Spinal cord (tissue), 10 donors: ENCODE measurements at places on chromosomes 3 and 15.
A peak's percentile ranks its signal among the peaks of the same experiment; 100 is the strongest.

DNA sequence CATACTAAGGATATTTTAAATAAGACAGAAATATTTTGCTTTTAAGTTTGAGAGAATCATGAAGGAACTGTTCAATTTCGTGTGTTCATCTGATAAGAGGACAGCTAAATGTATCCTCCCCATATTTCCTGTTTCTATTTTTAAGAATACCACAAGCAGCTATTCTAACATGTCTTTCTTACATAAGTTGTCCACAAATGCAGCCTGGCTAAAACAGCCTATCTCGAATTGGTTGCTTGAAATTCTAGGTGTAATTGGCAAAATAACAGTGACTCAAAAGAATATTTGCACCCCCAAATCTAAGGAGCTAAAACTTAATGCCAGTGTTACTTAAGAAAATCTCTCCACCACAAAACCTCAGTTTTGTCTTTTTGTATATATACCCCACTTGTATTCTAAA lies 35.0 kb downstream of the BTLA start:
- no peak for DNase-seq

- DNase-seq: no peak
These were observed 20.8 kb upstream of the CNTN6 start for GRCh38 chr3:1072041-1072440.

DNA sequence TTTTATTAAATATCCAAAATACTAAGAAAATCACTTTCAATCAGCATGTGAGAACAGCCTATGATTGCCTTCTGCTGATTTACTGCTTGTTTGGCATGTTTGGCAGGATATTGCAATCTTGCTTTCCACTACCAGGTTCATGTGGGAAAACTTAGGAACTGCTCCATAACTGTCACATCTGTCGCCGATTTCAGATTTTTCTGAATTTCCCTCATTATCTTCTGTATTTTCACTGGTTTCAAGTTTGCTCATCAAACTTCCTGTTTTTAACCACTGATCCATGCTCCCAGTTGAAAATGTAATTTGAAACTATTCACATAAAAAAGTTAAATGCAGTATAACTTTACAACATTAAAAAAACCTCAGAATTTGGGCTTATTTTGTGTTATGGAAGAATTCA lies 93.0 kb downstream of the NFKBIZ start:
- no peak for DNase-seq

DNA sequence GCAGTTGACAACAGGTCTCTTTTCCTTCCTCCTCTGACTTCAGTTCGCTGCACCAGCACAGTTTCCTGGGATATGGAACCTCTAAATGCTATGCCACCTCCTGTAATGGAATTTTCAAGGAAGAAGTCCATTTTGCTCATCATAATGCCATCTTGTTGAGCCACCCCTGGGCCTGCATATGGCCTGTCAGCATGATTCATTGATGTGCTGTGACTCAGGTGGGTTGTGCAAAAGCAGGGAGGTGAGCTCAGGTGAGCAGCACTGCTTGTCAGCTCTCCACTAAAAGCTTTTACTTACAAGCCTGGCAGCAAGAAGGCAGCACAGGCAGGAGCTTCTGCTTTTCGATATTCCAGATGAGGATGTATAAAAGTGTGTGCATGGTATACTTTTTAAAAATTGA lies 247.1 kb upstream of the LMCD1 start:
- DNase-seq: no peak

DNA sequence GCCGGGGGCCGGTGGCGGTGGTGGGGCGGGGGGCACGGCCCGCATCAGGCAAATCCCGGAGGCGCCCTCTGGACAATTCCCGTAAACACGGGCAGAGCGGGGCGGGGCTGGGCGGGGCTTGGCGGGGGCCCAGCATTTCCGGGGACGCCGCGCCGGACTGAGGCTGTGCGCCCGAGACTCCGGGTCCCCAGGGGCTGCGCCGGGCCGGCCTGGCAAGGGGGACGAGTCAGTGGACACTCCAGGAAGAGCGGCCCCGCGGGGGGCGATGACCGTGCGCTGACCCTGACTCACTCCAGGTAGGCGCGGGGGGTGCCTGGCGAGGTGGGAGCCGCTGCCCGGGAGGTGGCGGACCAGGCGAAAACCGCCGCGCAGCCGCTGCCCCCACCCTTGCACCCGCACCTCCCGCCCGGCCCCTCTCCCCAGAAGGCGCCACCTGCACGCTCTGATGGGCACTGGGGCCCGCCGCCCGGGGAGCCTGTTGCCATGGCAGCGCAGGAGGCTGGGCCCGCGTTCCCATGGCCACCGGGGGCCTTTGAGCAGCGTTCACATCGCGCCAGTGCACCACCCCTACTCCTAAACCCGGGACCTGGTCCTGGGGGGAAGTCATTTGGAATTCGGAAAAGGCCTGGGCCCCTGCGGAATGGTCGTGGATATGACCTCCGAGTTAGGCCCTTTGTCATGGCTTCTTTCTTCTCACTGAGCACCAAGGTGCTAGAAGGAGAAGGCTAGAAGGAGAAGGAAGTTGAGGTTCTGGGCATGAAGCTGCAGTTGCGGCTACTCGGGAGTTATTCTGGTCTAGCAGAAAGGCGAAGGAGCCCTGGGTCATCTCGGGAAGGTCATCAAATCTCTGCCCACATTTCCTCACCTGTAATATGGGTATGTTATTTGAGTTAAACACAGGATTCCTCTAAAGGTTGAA lies 16.1 kb upstream of the SEMA4B start:
- peak; percentile 89 for DNase-seq

DNA sequence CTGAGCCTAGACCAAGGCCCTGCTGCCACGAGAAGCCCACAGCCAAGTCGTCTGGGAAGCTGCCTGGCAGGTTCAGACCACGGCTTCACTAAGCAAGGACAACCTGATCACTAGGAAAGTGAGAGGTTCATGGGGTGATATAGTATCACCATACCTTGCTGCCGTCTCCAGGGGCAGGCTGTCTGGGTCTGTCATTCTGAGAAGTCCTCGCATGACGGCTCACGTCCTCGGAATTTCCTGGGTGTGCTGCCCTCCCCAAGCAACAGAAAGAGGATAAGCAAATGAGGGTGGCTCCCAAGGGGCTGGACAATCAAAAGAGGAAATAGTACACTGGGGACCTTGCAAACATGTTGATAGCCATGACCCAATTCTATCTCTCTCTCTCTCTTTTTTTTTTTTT lies 207.4 kb upstream of the IGF1R start:
- DNase-seq: no peak

GRCh38 chr15:100196326-100197058 lies 145.3 kb downstream of the ADAMTS17 start:
- no peak for DNase-seq

GRCh38 chr3:171375666-171376595 lies 84.3 kb downstream of the TNIK start:
- no peak for DNase-seq

DNA sequence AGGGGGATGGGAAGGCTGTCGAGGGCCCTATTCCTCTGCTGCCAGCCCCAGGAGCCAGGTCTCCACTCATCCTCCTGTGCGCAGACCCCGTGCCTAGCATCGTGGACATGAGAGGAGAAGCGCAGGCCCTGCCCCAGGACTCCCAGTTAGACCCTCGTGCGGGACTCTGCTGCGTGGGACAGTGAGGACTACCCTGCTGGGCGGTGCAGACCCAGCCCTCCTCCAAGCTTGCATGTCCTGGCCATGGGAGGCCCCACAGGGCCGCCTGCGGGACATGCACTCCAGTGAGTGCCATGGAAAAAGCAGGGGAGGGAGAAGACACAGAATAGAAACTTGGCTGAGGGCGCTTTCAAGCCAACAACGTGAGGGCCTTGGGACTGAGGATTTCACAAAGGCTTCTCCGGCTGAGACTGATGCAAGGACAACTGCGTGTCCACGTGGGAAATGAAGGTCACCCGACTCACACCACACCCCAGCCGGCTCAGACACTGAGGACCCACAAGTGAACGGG lies 62.6 kb upstream of the IQSEC1 start:
- DNase-seq: no peak

DNA sequence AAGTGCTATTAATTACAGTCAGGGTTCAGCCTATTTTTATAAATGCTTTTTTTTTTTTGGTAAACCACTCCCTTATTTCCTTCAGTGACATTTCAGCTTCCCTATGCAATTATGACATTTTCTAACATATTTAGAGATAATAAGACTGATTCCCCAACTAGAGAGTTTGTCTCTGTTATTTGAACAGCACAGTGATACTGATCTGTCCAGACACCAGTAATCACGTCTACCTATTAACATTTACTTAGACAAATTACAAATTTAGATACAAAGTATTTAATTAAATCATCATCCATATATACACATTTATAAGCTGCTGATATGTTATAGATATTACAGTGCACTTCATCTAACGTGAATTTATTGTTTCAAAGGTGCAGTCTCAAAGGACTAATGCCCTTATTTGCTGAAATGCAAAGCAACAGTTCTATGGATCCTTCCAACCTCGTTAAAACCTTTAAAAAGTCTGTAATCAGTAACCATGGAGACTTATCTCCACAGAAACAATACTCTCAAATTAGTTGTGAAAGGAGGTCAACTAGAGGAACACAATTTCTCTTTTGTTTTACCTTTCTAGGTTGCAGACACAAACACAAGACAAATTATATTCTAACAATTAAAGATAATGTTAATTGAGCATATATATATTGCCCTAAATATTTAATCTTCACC lies 1531.1 kb downstream of the SI start:
- no peak for DNase-seq

DNA sequence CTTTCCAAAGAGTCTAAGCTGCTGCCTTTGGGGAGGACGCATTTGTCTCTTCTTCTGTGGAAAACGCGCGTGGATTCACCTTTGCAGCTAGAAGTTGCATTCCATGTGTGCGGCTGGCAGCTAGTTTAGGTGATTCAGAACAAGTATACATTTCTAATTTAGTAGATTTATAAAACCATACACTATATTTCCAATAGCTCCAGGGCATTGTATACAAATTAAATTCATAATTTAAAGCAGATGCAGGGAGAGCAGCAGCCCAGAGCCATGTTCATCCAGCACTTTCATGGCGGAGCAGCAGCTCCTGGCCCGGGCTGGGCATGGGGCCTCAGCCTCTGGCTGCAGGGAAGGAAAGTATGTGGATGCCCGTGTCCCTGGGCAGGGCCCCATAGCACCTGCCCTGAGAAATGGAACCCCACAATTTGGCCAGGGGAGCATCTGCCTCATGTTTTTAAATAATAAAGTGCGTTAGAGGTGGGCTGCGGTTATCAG lies 42.8 kb upstream of the SEC22A start:
- DNase-seq: no peak

DNA sequence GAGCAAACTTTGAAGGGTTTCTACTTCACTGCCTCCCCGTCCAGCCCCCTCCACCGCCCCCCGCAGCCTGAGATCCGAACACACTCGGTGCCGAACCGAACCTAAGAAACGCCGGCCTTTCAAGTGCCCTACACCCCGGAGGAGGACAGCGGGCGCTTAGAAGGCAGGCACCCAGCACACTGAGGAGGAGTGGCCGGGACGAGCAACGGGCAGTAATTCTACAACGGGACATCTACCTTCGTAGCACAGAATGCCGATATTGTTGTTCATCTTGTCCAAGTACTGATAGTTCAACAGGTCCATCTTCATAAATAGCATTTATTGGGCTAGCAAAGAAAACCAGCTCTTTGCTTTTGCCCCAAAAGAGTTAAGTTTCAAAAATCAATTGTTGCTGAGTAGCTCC lies 513 bp downstream of the VGLL4 start:
- no peak for DNase-seq

DNA sequence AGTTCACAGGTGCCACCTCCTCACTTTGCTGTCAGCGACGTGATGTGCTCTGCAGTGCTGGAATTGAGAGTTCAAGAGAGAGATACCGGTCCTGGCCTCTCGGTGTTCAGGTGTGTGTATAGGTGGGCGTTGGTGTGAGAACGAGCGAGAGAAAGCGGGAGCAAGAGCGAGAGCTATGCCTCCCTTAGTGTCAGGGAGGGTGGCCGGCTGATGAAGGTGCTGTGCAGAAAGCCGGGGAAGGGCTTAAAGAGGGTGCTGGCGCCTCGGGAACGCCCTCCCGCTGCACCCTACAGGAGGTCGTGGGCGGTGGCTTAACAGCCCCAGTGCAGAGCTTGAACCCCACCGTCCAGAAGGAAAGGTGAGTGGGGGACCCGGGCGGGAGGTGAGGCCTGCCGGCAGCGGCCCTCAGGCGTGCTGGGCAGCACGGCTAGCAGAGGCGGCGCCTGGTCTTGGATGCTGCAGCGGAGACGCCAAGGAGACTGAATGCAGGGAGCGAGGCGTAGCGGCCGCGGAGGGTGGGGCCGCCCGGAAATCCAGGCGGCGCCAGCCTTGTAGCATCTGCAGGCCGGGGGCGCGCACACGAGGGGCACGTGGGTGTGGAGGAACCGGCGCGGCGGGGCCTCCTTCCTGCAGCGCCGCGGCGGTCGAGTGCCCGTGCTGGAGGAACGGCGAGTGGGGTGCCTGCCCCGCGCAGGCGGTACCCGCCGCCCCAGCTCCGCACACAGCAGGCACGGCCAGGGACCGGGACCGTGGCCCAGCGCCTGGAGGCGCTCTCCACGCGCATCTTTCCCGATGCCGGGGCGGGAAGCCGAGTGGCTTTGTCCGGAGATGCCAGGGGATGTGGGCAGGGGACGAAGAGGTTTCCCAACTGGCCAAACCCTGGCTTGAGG lies 246.8 kb upstream of the TOPAZ1 start:
- peak; percentile 84 for DNase-seq

DNA sequence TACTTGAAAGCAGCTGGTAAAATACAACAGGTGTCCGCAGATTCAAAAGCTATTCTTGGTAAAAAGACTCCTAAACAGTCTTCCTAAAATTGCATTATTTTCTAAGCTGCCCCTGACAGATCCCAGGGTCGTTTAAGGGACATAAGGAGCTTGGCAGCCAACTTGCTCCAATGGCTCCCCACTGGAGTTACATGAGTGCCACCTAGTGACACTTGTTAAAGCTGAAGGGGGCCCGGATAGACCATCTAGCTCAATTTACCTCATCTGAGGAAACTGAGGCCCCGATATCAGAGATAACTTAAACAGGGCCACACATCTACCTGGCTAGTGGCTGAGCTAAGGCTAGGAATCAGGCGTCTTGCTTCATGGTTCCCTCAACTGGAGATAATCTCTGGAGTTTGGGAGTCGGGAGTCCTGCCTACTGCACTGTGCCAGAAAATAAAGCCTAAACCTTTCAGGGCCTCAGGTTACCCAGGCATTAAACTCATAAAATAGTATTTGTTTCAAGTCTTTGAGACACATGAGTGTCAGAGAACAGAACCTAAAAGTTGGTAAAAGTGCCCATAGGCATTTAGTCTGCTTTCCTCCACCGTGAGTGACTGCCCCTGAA lies 6.5 kb upstream of the TBC1D23 start:
- DNase-seq: peak; percentile 45

- DNase-seq: peak; percentile 84
These were observed 8.7 kb downstream of the SEMA3F start for GRCh38 chr3:50163572-50164455.

- DNase-seq: no peak
These were observed 746.0 kb downstream of the VGLL3 start for GRCh38 chr3:86244905-86245304.

DNA sequence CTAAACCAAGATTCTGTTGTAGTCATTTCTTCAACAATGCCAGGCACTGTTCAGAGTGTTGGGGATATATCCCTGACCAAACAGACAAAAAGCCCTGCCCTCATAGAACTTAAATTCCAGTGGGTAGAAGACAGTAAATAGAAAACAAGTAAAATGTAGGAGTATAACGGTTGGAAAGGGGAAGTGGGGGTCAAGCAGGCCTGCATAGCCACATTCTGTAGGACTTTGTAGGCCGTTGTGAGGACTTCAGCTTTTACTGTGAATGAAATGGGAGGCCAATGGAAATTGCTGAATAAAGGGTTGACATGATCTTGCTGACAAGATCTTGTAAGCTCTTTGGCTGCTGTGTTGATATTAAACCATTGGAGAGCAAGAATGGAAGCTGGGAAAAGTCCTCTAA lies 1.8 kb downstream of the MRPS11 start:
- DNase-seq: no peak
